Fibroblast of skin of right biceps (primary cell): ENCODE measurements at places on chromosomes 12 and 14.

DNA sequence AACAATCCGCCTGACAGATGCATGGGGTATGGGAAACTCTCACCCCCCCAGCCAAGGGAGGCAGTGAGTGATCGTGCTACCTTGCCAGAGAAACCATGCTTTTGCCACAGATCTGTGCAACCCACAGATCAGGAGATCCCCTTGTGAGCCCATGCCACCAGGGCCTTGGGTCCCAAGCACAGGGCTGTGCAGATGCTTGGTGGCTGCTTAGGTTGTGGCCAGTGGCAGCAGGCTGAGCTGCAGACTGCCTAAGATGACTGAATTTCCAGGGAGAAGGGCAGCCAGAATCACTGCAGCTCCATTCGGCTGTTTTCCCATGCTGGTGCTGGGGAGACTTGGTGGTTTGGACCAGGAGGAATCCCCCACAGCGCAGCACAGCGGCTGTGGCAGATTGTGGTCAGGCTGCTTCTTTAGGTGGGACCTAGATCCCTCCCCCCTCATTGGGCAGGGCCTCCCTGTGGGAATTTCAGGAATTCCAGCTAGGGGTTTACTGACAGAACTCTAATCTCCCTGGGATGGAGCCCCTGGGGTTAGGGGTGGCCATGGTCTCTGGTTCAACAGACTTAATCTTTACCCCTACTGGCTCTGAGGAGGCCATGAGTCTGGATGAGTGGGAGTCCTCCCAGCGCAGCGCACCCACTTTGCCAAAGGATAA lies 264.6 kb upstream of the DAAM1 start:
- no peak for DNase-seq

- DNase-seq = no peak
These were observed 30.7 kb downstream of the FLVCR2 start for GRCh38 chr14:75609116-75609515.

DNA sequence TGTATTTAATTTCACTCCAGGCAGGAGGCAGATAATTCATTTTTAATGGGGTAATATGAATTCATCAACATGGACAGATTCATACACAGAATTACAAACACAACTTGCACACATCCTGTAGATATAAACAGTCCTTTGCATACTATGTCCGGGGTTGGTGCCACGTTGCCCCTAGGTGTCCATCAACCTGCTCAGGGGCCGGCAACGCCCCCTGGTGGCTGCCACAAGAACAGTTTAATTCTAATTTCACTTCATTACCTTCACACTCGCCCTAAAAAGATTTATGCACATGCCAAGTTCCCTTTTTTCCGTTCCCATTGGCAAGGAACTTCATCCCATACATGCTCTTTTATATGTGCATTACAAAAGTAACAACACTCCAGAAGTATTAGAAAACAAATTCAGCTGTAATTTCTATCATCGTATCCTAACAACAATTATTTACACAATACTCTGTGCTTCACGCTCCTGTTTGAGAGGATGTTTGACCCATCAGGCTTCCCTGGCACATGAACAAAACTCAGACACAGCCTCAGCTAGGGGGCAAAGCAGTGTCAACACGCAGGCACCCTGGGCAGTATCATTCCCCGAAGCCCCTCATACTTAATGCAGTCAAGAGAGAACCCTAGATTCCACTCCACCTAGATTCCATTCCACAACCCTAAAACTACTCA lies 15.5 kb downstream of the MANSC1 start:
- peak; percentile 53 for DNase-seq

- DNase-seq = no peak
These were observed 45.6 kb downstream of the DDX11 start for GRCh38 chr12:31119192-31119802.

GRCh38 chr14:92627707-92628215 lies 114.2 kb downstream of the RIN3 start:
- no peak for DNase-seq

DNA sequence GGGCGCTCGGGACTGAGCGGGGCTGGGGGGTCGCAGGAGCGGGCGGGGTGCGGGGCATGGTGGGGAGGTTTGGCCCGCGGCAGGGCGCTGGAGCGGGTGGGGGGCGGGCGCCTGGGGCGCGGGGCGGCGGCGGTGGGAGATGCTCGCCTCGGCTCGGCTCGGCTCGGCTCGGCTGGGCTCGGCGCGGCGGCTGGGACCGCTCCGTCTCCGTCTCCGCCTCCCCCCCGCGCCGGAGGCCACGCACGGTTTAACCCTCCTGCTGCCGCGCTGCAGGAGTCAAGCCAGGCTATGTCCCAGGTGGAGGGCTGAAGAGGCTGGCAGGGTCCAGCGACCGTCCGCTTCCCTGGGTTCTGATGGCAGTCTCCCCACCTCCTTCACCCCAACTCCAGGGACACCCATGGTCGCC lies at the start of gene PIANP:
Gene PIANP, minus strand, starts transcription at position 170 of the 406 bp plus-strand sequence. CDS start 2,754 bp downstream, outside the sequence.
- peak; percentile 52 for DNase-seq

GRCh38 chr12:19834592-19834991 lies 395.3 kb downstream of the AEBP2 start:
- DNase-seq = no peak

DNA sequence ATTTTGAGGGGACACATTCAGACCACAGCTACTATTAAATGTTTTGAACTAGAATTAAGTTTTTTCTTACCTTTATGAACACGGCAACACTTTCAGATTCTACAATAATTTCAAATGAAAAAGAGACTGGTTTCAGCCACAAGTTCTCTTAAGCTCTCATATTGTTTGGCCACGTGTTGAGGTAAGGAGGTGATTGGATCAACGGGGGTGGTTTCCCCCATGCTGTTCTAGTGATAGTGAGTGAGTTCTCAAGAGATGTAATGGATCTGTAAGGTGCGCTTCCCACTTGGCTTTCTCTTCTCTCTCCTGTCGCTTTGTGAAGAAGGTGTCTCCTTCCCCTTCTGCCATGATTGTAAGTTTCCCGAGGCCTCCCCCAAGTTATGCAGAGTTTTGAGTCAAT lies 48.9 kb upstream of the DYRK2 start:
- DNase-seq = no peak

- peak; percentile 28 for DNase-seq
These were observed 65.6 kb downstream of the FERMT2 start for GRCh38 chr14:52885230-52885629.

- DNase-seq = peak; percentile 55
These were observed 23.0 kb downstream of the FAM222A start for GRCh38 chr12:109736552-109737108.

GRCh38 chr14:103545219-103545914 lies 16.4 kb downstream of the TRMT61A start:
- DNase-seq = no peak

- no peak for DNase-seq
These were observed 102.0 kb downstream of the KCNMB4 start for GRCh38 chr12:70467918-70468733.

- DNase-seq = no peak
These were observed 102.8 kb upstream of the BCAT1 start for GRCh38 chr12:25051656-25052195.

- no peak for DNase-seq
These were observed 29.3 kb downstream of the BAZ1A start for GRCh38 chr14:34845869-34846268.

DNA sequence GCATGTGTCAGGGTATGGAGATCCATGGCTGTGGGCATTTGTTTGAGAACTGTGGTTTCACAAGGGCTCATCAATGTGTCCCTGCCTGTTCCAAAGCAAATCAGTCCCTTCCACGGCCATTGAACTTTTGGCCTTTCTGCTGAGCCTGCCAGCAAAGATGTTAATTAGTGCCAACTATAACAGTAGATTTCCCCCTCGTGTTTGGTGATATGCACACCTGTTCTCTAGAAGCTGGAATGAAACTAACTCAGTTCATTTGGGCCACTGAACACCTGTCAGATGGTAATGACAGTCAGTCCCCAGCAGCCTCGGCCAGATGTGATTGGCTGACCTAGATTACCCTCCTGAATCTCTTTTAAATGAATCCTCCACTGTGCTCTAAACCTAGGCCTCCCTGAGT lies 43.2 kb downstream of the IRAK3 start:
- no peak for DNase-seq

- no peak for DNase-seq
These were observed 546.2 kb upstream of the FOXG1 start for GRCh38 chr14:28220391-28220790.

GRCh38 chr14:67420102-67420739 lies 8.3 kb upstream of the PLEK2 start:
- DNase-seq = no peak

- no peak for DNase-seq
These were observed 43.8 kb upstream of the PNMA1 start for GRCh38 chr14:73757876-73758391.

- DNase-seq = no peak
These were observed 141.0 kb downstream of the RASSF9 start for GRCh38 chr12:85695097-85695715.

GRCh38 chr14:104559028-104559803 lies 20.3 kb upstream of the C14orf180 start:
- no peak for DNase-seq

DNA sequence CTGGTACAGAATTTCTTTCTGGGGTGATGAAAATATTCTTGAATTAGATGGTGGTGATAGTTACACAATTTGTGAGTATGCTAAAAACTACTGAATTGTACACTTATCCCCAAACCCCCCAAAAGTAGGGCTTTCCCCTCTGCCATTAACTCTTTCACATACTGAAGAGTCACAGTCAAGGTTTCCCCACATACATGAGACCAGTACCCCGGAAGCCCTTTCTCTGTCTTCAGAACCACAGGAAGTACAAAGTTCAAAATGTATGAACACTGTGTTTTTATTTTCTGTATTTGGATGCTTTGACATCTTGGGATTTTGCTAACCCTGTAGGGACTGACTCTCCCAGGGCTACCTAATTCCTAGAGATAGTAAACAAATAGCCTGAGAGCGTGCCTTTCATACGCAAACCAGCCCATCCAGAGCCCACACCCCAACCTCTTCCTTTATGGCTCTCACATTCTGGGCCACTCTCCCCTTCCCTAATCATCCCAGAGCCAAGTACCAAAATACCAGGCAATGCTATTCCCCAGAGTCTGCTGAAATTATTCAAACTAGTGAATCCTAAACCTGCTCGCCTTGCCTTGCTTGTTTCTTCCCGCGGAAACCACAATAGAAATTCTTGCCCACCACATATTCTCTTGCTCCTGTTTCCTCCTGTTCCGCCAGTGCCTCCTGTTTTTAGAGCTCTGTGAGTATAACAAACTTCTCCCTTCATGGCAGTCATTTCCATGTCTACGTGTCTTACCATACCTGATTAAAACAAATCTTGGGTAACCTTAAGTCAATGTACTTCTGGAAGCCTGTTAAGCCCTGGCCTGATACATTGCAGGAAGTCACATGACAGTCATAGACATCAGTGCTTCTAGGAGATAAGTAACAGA lies 524.8 kb downstream of the FUT8 start:
- DNase-seq = no peak

DNA sequence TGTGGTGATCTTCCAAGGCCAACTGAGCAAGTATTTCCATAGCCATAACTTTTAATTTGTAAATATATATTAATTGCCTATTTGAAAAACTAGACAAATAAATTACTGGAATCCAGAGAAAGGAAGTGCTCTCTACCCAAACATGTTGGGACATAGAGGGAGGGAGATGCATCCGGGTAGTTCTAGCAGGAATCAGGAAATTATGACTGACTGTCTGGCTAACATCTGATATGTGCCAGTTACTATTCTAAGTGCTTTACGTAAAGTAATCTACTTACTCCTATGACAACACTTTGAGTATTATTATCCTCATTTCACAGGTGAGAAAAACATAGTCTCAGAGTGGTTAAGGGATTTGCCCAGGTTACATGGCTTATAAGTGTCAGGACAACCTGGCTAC lies 147.7 kb upstream of the VASH1 start:
- no peak for DNase-seq

DNA sequence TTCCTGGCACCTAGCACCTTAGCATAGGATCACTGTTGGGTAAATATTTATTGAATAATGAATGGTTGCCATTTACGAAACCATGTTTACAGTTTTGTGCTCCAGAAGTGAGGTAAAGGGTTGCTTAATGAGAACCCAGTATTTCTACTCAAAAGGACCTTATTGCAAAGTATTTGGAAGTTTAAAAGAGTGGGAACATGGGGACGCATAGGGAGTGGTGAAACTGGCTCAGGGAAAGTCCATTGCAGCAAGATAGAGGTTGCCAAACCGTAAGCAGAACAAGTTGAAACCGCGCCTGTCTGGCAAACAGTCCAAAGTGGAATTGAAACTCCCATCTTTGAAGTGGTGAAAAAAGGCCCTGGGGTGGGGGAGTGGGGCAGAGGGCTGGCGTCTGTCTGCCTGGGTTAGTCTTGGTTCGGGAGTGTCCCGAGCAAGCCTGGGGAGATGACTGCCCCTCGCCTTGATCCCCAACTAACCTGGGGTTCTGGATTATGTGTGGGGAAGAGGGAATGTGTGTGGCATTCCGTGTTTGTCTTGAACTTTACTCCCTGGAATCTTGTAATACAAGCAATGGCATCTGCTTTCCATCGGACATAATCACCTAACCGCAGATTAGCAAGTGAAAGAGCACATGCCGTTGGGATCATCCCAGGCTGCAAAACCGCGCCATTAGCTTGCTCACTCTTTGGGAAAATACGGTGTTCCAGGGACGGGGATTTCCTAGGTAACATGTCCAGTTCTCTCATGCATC lies 7.2 kb downstream of the ALDH2 start:
- DNase-seq = peak; percentile 78

- no peak for DNase-seq
These were observed 773.2 kb upstream of the ALG10B start for GRCh38 chr12:37543131-37543965.

DNA sequence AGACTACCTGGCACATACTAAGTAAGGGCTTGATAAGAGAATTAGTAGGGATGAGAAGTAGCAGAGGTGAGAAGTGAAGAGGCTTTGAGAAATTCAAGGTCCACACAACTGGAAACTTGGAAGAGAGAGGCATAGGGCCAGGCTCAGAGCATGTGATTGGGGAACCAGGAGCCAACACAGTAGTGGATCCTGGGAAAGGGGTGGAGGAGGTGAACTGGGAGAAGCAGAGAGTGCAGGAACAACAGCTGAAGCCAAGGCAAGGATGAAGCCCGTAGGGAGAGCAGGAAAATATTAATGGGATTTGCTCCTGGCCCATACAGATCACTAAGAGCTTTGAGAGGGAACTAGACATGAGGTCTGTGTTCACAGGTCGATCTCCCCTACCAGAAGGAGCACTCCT lies 1.4 kb upstream of the ITGB7 start:
- DNase-seq = no peak
